ENCODE measurements at places on chromosomes 6 and 20.

GRCh38 chr6:41366150-41366549, 30.7 kb downstream of the NCR2 start:
- DNase-seq: no peak

DNA sequence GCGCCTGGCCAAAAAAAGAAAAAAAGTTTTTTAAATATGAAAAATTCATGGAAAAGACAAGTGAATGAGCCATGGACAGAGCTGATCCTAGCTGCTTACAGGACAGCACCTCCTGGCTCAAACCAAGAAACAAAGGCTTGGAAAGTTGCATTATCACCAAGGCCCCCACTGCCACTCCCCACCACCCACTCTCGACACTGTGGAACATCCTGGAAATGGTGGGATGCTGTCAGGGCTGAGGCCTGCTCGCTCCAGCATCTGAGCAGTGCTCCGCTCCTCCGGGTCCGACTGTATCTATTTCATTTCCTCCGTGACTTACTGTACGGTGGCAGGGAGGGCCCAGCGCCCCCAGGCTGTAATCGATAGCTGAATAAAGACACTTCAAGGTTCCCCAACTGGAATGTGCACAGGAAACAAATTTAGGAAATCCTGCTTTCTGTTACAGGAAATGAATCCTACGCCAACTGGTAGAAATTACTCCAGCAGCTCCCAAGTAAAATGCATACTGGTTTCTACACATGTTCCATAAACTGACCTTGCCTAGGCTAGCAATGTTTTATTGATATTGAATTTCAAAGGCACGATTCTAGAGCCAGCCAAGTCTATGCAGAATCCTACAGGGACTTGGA, 109.5 kb upstream of the NFATC2 start:
- no peak for DNase-seq

- DNase-seq: no peak
Observed at GRCh38 chr20:63212393-63212730, 3.6 kb downstream of the YTHDF1 start.

DNA sequence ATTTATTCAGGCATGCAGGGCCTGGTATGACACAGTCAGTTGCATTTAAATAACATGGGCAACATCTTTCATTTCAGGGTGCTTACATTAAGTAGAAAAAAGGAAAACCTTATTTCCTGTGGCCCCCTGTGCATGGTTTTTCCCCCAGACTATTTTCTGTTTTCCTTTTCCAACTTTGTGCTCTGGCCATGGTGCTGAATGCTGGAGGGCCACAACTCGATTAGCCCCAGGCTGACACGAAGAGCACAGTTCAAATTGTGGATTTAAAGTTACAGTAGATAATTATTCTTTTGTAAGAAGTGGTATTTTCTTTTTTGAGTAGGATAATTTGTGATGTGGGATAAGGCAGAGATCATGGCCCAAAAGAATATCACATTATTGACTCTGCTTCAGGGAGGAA, 332.0 kb downstream of the HAO1 start:
- no peak for DNase-seq

GRCh38 chr20:1595333-1595732, 24.5 kb downstream of the SIRPB1 start:
- no peak for DNase-seq

DNA sequence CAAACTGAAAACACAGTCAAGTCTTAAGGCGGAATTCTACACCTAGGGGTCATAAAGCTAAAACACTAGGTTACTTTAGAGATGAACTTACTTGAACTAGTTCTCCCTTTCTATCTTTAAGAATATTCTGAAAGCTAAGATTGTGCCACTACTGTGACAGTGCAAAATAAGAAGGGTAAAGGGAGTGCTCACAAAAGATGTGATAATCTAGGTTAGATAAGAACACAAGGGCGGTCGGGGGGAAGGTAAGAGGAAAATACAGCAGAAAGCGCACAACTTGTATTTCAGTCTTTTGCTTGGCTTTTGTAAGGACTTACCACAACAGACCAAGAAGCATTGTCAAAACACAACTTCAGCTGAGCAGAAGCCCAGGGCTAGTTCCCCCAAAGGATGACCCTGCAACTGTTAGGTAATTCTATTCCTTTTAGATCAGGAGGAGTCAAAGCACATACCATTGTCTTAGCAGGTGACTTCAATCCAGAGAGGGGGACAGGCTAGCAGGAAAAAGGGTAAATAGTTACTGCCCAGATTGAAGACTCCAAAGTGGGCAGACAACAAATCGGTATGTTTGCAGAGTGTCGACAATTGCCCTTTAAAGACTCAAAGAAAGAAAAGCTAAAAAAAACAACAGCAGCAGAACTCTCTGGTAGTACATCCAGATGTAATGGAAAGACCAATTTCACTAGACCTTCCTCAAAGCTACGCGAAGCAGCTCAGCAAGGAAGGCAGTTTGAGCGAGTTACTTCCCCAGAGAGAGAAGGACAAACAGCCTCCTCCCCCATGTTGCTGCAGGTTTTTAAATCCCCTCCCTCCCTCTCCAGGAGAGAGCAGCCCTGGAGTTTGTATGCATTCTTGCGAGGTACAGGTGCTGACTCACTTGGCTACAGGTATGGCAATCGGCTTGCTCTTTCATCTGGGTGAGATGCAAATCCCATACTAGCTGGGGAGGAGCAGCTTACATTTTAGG, 59.0 kb downstream of the RIPOR2 start:
- no peak for DNase-seq

- DNase-seq: peak; percentile 49
Observed at GRCh38 chr6:6811128-6812009, 222.8 kb downstream of the LY86 start.
